A673 (cell line): ENCODE measurements at places on chromosomes 11 and 22.

- no peak for DNase-seq
Measured at GRCh38 chr11:36464720-36465119, 45.4 kb downstream of the TRAF6 start.

DNA sequence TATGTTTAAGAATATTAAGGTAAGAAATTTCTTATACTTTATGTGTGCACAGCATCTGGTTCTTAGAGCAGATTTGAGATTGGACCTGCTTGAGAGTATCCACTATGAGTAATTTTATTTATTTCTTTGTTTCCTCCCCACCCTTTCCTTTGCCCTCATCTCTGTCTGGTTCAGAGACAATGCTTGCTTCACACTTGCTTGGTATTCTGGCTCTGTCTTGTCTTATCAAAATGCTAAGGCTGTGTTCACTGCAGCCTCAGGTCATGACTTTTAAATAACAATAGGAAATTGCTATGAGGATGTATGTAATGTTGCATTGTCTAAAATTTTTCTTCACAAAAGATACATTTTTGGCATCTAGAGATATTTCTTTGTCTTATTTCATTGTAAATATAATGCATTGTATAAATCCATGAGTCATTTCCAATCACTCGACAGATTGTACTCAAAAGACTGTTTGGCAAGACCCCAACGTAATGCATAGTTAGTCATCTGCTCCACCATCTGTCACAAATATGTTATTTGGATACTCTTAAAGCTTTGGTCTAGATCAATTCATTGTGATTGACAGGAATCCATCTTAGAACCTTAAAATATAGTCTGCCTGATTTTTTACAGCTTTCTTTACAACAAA, 395.7 kb downstream of the AASDHPPT start:
- no peak for DNase-seq

GRCh38 chr11:79055856-79056631, 384.8 kb downstream of the TENM4 start:
- no peak for DNase-seq

GRCh38 chr22:48084041-48084728, 1321.7 kb downstream of the TBC1D22A start:
- no peak for DNase-seq

- no peak for DNase-seq
Measured at GRCh38 chr22:19687561-19688300, 26.6 kb upstream of the SEPTIN5 start.

GRCh38 chr11:29780756-29781155, 236.1 kb downstream of the KCNA4 start:
- DNase-seq = no peak

GRCh38 chr11:22244986-22245592, 52.2 kb downstream of the ANO5 start:
- peak; percentile 53 for DNase-seq

- peak; percentile 88 for DNase-seq
Measured at GRCh38 chr11:64449381-64450167, 90.6 kb downstream of the RPS6KA4 start.

DNA sequence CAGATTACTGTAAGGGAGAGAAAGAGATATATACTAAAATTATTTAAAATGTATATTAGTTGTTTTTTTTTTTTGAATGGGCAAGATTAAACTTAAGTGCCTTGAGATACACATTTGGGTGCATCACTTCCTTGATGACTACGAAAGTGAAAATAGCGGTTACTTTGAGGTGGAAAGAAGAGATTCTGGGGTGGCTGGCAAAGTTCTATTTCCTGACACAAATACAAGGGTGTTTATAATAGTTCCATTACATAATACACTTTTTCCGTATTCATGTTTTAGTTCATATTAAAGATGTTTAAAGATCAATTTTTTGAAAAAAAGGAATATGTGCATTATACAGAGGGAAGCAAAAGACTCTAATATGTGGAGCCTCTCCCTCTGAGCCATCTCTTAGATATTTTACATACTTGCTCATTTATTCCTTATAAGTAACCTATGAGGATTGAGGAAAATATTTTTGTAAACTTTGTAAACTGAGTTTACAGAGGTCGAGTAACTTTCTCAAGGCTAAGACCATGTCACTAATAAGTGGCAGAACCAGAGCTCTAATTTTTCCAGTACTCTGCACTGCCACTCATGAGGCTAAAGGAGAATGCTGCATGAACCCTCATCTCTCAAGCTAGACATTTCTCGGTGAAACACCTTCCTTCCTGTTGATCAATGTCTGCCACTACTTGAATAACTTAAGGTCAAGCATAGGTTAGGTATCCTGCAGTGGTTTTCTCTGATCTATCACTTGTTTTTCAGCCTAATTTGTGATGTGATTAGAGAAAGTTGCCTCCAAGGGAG, 58.6 kb downstream of the DDIAS start:
- DNase-seq = no peak

DNA sequence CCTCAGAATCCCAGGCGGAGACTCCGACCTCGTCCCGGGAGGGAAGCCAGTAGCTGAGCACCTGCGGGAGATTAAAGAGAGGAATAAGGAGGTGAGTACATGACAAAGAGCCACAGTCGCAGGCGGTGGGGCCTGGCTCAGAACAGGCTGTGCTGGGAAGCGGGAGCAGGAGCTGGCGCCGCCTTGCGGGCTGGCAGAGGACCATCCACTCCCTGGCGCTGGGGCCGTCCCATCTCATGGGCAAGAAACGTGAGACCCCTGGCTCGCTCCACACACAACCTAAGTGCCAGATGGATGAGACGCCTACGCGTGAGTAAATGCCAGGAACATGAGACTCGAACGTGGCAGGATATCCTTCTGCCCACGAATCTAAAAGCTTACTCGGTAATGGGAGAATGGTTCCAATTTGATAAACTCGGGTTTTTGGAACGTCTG, 6.3 kb downstream of the CEND1 start:
- peak; percentile 85 for DNase-seq

DNA sequence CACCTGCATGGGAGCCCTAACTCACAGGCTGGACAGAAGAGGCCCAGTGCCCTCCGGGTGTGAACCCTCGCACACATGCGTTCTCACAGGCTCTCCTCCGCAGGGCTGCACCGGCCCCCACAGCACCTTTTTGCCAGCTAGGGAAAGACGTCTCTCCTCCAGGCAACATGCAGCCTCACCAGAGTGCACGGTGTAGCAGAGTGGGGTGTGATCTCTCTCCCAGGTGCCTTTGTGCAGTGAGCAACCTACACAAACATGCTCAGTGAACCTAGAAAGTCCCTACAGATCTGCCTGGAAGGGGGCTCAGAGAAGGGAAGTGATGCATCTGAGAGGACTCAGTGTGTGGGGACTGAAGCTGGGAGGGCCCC, 3.7 kb upstream of the CARNS1 start:
- DNase-seq = no peak

DNA sequence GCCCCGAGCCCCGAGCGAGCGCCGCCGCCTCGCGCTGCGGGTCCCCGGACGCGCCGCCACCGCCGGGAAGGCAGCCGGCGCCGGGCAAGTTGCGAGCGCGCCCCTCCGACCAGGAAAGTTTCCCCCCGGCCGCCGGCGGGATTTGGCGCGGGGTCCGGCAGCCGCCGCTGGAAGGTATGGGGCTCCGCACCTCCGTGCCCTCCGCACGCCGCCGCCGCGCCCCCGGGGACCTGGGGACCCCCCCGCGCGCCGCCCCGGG, 281 bp downstream of the TSPAN18 start:
- no peak for DNase-seq

- no peak for DNase-seq
Measured at GRCh38 chr22:45893516-45893915, 83.4 kb downstream of the WNT7B start.

GRCh38 chr22:49497266-49497665, 330.4 kb downstream of the BRD1 start:
- DNase-seq = no peak

DNA sequence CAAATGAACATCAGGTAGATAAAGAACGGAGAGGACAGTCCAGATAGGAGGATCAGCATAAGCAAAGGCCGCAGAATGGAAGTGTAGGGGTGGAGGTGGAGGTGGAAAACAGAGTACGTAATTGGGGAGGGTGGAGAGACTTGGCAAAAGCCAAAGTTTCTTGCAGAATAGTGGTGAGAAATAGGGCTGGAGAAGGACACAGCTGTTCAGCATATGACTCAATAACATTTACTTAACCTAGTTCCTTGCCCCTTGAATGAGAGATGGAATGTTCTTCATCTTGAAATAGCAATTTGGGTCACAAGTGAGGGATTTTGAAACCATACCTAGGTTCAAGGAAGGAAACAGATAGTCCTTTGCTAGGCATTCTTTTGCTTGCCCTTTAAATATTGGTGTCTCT, 235.9 kb upstream of the ARHGAP20 start:
- DNase-seq = no peak

GRCh38 chr22:35407362-35407761, 7.4 kb downstream of the MCM5 start:
- no peak for DNase-seq

DNA sequence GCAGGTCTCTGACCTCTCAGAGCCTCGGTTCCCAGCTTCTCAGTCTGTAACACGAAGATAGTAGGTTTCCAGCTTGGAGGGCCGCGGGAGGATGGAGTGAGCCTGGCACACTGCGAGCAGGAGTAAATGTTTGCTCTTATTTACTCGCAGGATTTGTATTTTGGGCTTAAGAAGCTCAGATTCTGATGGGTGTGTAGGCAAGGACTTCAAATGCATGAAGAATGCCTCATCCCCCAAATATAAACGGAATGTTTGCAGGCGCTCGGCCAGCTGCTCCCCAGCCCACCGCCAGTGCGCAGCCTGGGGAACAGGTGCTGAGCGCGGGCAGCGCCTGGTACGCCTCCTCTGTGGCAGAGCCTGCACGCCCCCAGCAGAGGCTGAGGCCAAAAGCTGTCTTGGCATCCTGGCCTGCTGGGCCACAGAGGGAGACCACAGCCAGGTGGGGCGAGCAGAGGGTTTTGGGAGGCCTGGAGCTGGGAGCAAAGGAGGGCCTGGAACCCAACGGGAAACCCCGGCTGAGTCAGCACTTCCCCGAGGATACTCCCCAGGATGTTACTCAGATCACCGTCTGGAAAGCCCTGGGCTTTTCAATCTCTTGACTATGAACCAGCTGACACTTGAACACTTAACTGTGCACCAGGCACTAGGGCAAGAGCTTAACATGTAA, 9.4 kb downstream of the EHD1 start:
- no peak for DNase-seq

- no peak for DNase-seq
Measured at GRCh38 chr22:46234969-46235368, 15.1 kb downstream of the CDPF1 start.

GRCh38 chr11:75635066-75635862, 33.6 kb downstream of the MAP6 start:
- peak; percentile 51 for DNase-seq

DNA sequence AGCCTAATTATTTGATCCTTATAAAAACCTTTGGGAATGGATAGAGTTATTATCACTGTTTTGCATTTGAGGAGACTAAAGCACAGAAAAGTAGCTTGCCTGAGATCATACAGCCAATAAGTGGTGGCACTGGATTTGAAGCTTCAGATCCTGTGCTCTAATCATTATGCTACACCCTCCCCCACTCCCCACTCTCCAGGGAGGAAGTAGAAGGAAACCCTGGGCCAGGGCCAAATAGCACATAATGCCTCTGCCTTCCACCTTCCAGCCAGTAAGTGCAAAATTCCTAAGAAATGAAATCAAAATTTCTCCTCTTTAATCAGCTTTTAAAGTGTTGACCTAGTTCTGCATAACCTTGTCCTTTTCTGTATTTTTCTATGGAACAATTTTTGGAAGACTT, 61.6 kb downstream of the SIK2 start:
- DNase-seq = peak; percentile 80
